HS-5 (cell line): ENCODE measurements at places on chromosomes 6 and 20.

GRCh38 chr20:23161968-23162696 is 76.0 kb upstream of the CD93 start:
- no peak for DNase-seq

DNA sequence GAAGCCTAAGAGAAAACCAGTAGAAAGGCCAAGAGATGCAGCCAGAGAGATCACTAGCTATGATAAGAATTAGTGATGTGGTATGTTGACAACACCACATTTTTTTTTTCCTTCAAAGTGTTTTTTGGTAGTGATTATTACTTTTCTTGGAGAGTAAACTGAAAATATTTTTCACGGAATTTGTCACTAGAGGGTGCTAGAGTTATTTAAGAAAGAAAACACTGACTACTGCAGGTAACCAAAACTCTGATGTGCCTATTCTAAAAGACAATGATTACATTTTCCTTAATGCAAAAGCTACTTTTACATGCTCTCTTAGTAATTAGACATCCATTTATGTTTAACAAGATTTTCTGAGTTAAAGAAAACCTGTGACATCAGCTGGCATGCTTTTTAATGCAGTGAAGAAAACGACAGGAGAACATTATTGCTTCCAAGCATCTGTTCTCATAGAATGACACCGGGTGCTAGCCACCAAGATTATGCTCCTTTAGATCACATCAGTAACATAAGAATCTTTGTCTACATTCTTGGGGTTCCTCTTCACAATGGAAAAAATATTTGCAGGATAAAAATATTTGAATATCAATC is 28.8 kb downstream of the RWDD2A start:
- no peak for DNase-seq

- DNase-seq = no peak
Observed at GRCh38 chr6:161117308-161117707, 125.7 kb downstream of the MAP3K4 start.

DNA sequence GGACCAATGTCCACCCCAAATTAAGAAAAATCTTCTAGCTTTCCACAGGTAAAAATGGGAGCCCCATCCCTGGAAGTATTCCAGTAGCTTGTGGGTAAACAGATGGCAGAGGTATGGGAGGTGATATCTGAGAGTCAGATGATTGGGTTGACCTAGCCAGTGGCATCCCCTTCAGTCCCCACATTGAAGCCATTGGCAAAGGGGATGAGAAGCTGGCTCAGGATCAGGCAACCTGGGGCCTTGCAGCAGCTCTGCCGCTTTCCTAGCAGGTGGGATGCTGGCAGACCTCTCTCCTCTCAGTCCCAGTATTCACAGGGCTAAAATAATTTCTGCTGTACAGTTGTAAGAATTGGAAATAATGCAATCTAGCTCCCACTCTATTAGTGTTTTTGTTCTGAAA is 108.9 kb upstream of the KCNG1 start:
- no peak for DNase-seq

DNA sequence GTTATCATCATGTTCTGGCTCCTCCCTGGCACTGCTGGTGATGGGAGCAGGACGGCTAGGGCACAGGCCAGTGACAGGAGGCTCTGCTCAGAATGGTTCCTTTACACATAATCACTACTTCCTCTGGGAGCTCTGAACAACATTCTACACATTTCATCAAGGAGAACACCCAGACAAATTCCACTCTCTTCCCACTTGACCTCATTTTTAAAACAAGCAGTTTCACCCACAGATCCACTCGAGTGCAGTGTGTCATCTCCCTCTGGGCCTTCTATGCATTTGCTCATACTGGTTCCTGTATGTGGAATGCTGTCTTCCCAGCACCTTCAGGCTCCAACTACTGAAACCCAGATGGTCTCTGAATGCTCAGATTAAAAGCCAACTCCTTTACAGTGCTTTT is 84.8 kb downstream of the ELOVL5 start:
- peak; percentile 9 for DNase-seq

DNA sequence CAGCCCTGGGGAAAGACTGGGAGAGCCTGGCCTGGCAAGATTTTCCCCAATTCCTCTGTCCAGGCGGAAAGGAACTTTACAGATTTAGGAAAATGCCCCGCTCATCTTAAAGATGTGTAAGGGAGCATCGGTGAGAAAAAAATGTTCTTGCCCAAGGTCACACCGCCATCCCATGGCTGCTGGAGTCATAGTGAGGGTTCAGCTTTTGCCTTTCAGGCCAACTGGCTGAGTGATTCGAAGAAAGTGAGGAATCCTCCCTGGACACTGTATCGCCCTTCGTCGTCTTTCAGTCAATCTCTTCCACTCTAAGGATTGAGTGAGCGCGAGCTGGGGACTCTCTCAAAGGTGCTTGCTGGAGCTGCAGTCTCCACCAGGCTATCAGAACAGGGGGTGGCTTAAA is 1.4 kb downstream of the WFDC2 start:
- no peak for DNase-seq

DNA sequence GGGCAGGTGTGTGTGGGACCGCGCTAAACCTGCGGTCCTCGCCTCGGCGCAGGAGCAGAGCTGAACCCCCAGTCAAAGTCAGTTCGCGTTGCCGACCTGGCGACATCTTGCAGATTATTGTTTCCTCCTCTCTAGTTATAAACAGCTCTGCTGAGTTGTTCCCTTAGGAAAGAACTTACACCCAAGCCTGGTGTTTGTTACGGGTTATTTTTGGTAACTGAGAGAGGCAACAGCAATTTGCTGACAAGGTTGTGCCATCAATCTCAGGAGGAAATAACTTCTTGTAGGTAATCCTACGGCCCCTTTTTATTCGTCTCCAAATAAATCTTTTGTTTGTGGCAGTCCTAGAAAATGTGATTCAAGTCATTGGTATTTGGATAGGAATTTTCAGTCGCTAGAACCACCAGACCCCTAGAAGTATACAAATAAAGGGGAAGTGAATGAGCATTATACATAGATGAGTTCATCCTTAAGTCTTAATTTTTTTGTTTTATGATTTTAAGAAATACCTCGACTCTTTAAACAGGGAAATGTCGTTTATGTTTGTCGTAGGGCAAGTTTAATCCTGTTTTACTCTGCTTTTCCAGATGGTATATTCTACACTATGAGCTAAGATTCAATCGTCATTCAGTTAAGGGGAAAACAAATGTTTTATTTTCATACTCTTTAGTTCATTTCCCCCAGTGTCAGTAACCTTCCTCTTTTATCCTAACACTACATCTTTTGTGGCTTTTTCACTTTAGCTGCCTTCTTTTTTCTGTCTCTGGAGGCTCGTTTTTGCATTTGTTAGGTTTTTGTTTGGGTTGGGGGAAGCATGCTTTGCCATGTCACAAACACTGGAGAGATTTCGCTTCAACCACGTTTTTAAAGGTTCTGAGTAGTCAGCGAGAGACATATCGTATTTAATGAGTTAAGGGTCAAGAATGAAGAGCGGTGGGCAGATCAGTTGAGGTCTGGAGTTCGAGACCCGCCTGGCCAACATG is 1.2 kb downstream of the PM20D2 start:
- DNase-seq = peak; percentile 60

- DNase-seq = no peak
Observed at GRCh38 chr6:112370946-112371345, 23.8 kb downstream of the RFPL4B start.

GRCh38 chr6:135811644-135812526 is 39.6 kb upstream of the PDE7B start:
- peak; percentile 14 for DNase-seq

DNA sequence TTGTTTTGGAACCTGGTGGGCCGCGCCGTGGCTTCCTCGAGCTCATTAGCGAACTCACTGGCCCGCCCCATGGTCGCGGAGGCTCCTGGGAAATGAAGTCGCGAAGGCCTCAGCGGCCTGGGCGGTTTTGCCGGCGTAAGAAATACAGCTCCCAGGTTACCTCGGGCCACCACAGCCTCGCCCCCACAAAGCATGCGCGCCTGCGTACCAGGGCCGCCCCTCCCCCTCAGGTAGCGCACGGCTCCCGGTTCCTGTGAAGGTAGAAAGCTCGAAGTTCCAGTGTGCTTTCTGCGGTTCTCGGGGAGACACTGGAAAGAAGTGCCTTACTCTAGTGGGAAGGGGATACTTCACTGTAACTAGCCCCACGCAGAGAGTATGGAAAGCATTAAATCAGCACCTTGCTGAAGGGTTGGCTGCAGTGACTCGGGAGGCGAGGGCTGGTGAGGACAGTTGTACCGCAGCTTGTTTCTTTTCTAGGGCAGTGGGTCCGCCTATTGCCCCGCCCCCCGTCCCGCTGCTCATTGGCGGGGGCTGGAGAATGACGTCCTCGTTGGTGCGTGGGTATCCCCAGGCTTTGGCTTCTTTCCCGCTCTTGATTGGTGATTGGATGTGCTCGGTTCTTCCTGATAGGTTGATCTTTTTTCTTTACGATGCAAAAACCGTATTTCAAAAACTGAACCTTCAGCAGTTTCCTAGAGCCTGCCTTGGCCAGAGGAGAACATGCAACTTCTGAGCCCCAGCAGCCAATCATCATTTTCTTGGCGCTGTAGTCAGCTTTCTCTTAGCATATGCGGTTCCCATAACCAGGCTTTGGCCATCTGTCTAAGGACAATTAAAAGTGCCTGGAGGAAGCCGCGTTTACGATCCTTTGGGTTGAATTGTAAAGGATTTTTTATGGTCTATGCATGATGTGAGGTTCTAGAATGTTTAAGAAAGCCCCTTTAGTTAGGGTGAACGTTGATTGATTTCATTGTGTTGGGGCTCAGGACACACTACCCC is at the start of gene CDK19:
CDK19 (minus strand) TSS at position 59 of the 999 bp plus-strand sequence. CDS start 333 bp downstream, outside the sequence.
- DNase-seq = peak; percentile 96

DNA sequence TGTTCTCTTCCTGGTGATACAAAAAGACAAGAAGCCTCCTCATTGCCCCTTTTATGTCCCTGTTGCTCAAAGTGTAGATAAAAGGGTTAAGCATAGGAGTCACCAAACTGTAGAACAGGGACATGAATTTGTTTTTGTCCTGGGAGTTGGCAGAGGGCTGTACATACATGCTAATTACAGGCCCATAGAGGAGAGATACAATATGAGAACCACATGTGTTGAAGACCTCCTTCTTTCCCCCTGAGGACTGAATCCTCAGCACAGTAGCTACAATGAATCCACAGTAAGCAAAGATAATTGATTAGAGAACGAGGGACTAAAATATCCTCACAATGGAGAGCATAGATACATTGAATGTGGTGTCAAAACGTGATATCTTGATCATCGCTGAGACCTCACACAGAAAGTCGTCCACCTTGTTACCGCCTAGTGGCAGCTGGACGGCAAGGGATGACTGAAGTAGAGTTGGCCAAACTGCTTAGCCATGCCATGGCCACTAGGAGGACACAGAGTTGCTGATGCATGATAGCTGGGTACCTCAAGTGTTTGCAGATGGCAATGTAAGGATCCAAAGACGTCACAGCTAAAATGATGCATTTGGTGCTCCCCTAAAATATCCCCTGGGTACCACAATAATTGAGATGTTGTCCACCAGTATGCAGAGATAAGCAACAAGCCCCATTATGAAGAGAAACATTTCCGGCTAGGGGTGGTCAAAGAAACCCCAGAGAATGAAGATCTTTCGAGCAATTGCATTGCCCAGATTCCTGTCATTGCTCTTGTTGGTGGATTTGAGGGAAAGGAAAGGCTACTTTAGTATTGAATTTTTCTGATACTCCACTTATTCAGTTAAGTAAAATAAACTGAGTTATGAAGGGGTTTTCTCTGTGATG is 15.0 kb downstream of the OR2B3 start:
- peak; percentile 3 for DNase-seq

DNA sequence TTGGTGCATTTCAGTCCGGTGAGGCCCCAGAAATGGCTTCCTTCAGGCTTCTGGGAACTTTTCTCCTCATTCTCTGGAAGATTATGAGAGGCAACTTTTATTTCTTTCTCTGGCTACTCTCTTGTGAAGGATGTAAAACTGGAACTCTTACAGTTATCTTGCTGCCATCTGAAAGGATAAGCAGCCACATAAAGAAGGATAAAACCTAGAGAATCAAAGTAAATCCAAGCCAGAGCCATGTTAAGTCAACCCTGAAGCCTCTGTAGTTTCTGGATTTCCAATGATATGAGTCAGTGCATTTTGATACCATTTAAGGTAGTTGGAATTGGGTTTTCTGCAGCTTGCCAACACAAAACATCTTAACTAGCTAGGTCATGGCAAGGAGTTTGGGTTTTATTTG is 123.6 kb downstream of the MEI4 start:
- DNase-seq = no peak

- no peak for DNase-seq
Observed at GRCh38 chr20:18754030-18754652, 59.4 kb upstream of the SCP2D1 start.

- no peak for DNase-seq
Observed at GRCh38 chr6:157885211-157885788, 62.3 kb downstream of the SNX9 start.

GRCh38 chr20:58746620-58747019 is 54.0 kb downstream of the NPEPL1 start:
- no peak for DNase-seq

GRCh38 chr6:90484903-90485302 is 102.0 kb downstream of the MAP3K7 start:
- DNase-seq = no peak

DNA sequence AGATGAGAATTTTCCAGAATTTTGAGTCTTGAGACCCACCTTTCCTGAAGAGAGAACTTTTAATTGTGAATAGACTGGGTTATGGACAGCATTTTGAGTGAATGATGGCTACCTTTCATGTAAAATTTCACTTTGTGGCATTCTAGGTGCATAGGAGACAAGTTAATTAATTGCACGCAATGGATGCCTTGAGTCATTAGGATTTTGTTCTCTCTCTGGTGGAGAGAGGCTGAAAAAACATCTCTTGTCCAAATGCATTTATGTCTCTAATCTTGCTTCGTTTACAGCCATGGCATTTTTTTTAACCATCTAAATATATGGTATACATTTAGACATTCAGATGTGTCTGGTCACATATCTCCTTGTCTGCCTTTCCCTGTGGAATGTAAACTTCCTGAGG is 3.1 kb downstream of the RHAG start:
- DNase-seq = no peak

- DNase-seq = no peak
Observed at GRCh38 chr20:46683668-46683938, 5.6 kb downstream of the TP53RK start.

DNA sequence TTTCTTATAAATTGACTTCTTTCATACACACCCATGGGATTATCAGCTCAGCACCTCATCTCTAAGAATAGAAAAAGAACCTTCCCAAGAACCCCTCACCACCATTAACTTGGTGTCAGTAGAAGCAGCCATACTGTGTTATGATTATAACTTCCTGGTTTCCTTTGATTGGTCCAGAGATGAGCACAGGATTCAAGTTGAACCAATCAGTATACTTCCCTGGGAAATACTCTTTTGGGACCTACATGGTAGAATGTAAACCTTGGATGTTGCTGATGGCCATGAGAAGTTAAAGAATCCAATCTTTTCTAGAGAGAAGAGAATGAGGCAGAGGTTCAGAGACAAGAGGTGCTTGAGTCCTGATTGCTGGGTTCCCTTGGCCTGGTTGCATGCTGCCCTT is 190.8 kb downstream of the BMP7 start:
- no peak for DNase-seq
